Renal pelvis (tissue), 12 donors: ENCODE measurements at places on chromosomes 16 and 17. TPM values are rescaled to one million over a fixed set of nuclear protein-coding genes. Genes with fewer than 3 reads are reported as not detected.

The ACE gene
- polyA plus RNA-seq, result 11.7 TPM

The METRNL gene
- polyA plus RNA-seq, result 63.9 TPM

The RBFOX1 gene
- polyA plus RNA-seq, result 3.1 TPM

GRCh38 chr16:82782715-82783251 is 156.0 kb downstream of the CDH13 start:
- no peak for DNase-seq

DNA sequence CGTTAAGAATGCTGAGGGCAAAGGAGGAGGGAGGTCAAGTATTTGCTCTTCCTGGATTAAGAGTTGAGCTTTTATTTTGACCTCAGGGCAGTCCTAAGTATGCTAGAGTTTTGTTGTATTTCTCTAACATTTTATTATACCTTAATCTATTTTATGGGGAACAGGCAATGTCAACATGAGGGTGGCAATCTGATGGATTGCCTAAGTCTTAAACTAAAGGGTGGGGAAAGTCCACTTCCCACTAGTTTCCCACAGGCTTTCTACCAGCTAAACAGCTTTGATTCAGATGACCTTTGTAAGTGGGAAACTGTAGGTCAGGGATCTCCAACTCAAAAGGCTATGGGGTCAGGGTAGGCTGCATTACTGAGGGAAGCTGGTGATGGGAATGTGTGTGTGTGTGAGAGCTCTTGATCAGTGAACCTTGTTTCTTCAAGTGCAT is 24.9 kb downstream of the HSD17B2 start:
- no peak for DNase-seq

DNA sequence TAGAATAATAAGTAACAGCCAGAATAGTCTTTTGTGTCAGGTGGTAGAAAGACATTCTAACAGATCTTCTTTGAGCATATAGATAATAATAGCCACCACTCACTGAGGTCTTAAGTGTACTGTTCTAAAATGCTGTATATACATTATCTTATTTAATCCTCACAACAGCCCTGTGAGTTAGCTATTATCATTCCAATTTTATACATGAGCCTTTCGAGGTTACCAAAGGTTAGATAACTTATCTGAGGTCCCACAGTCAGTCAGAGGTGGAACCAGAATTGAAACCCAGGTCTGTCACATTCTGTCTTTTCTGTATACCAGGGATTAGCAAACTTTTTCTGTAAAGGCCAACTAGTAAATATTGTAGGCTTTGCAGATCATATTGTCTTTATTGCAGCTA is 23.2 kb downstream of the REXO5 start:
- DNase-seq, result no peak

DNA sequence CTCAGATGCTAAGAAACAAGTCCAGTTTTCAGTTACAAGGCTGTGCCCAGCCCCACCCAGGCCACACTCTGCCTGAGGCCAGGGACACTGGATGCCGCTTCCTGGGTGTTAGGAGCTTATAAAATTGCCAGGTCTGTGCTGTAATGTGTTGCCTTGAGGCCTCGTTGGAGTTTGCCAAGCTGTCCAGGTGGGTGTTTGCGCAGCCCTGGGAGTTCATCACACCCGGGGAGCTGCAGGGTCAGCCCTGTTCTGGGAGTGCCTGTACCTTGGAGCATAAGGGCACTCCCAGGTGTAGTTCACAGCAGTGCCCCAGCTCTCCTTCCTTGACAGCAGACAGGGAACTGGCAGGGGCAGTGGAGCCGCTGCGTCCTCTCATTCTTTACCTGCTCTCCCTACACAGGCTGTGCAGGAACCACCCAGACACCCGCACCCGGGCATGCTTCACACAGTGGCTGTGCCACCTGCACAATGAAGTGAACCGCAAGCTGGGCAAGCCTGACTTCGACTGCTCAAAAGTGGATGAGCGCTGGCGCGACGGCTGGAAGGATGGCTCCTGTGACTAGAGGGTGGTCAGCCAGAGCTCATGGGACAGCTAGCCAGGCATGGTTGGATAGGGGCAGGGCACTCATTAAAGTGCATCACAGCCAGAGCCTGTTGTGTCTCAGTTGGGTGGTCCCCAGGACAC is 1.6 kb downstream of the GFER start:
- DNase-seq, result no peak

DNA sequence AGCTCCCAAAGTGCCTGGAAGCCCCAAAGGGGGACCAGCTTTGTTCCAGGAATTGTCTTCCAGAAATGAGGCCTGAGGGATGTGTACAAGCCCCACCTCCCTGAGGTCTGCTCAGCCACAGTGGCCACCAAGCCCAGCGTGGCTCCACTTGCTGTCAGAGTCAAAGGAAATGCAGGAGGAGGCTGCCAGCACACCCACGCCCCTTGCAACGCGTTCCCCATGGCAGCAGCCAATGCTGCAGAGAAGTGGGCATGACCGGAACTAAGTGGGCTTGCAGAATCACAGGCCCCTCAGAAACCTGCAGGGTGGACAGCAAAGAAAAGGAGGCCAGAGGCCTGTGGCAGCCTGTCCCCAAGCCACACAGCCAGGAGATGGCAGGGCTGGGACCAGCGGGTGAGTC is 320.8 kb downstream of the FOXL1 start:
- no peak for DNase-seq

- DNase-seq, result no peak
These were observed 848 bp downstream of the CES3 start for GRCh38 chr16:66961914-66962313.

DNA sequence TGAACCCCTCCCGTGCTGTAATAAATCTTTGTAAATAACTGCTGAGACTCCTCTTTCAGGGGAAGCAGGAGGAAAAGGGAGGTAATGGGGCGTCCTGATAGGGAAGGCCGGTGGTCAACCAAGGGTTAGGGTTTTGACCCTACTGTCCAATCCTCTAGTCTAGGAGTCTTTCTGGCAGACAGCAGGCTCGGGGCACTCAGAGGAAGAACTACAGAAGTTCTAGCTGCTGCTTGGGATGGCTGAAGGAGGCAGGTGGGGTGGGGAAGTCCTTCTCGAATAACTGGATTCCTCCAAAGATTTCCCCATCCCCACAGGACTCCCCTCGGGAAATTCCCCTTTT is 387 bp upstream of the STARD3 start:
- DNase-seq, result no peak

- DNase-seq, result no peak
These were observed 14.6 kb downstream of the CRISPLD2 start for GRCh38 chr16:84834403-84834772.

GRCh38 chr16:16158741-16159374 is 64.4 kb downstream of the ABCC6 start:
- DNase-seq, result no peak

DNA sequence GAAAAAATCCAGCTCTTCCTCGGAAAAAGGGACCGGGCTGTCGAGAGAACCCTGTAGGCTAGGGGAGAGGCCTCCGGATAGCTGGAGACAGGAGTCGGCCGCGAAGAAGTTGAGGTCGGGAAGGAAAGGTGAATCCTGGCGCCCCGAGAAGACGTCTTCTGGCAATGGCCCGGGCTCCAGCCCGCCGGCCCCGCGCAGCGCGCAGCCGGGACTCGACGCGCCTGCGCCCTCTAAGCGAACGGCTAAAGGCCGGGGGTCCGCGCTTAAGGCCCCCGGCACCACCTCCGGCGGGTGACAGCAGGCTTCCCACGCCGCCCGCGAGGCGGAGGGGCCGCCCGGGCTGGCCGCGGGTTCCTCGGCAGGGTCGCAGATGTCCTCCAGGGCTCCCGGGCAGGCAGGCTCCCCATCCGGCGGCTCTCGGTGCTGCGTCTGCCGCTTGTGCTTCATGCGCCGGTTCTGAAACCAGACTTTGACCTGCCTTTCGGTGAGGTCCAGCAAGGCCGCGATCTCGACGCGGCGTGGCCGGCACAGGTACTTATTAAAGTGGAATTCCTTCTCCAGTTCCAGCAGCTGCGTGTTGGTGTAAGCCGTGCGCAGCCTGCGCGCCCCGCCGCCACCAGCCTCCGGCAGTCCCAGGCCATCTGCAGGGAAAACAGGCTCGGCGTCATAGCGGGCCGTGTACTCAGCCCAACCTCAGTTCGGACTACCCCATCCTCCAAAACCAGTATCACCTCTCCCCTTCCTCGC is 1.6 kb downstream of the HOXB2 start:
- no peak for DNase-seq

DNA sequence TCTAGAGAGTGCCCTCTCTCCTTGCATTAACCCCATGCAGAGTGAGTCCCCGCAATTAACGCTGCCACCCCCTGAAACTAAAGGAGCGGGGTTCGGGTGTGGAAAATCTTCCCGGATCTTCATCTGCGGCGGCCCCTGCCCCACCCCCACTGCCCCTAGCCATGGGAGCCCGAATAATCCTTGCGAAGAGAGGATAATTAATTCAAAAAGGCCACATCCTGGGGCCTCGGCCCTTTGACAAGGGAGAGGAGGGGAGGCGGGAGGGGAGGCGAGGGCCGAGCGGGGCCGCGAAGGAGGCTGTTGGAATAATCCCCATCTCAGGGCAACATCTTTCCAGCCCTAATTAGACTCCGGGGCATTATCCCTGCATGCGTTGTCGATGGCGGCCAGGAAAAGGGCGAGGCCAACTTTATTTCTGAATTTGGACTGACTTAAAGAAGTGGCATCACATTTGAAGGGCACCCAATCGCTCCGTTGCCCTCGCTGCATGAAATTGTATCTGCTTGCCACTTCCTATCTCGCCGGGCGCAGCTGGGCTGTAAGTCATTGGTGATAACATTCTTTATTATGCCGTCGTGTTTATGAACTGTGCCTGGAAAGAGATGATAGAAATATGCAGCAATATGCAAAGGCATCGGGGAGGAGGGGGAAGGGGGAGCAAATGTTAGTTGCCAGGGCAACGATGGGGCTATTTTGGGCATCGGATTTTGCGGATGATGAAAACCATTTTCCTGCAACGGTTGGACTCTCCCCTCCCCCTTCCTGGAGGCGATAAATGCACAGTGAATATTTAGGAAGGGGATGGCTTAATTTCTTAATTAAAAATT is 387.1 kb upstream of the TNRC6C start:
- DNase-seq, result no peak

- no peak for DNase-seq
These were observed 2.5 kb downstream of the CISD3 start for GRCh38 chr17:38732376-38733281.

DNA sequence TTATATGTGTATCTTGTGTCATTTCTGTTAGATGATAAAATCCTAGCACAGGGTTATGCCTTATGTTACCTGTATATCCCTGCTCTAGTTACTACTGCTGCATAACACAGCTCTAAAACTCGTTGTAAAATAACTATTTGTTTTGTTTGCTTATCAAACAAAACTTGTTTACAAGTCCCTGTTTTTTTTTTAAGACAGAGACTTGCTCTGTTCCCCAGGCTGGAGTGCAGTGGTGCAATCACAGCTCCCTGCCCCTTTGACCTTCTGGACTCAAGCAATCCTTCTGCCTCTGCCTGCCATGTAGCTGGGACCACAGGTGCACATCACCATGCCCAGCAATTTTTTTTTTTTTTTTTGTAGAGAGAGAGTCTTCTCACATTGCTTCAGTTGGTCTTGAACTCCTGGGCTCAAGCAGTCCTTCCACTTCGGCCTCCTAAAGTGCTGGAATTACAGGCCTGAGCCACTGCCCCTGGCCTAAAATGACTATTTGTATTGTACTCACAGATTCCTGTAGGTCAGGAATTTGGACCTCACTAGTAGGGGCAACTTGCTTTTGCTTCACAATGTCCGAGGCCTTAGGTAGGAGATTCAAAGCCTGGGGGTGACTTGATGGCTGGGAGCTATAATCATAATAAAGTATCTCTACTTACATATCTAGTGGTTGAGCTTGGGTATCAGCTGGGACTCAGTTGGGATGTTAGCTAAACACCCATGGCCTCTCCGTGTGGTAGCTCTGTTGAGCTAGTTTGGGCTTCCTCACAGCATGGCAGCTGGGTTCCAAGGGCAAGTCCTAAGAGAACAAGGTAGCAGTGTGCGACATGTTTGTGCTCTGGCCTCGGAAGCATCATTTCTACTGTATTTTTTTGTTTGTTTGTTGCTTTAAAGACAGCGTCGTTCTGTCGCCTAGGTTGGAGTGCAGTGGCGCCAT is 12.6 kb downstream of the DUSP14 start:
- DNase-seq, result no peak

GRCh38 chr17:75707079-75707571 is 14.1 kb upstream of the ITGB4 start:
- DNase-seq, result no peak

DNA sequence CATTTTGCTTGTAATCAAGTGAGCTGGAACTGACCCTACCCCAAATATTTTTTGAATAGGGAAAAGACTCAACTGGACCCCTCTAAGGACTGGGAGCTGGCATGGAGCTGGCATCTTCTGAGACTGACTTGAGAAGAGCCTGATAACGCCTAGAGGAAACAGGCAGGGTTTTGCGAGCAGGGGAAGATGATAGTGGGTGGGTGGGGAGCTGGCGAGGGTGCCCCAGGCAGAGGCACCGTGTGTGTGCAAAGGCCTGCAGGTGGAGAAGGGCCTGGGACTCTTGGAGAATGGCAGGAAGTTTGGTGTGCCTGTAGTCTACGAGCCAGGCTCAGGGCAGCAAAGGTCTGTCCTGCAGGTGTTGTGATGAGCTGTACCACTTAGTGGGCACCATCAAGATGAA is 4.1 kb downstream of the CRISPLD2 start:
- DNase-seq, result no peak

GRCh38 chr17:80328634-80329380 is 68.2 kb downstream of the RNF213 start:
- DNase-seq, result no peak

DNA sequence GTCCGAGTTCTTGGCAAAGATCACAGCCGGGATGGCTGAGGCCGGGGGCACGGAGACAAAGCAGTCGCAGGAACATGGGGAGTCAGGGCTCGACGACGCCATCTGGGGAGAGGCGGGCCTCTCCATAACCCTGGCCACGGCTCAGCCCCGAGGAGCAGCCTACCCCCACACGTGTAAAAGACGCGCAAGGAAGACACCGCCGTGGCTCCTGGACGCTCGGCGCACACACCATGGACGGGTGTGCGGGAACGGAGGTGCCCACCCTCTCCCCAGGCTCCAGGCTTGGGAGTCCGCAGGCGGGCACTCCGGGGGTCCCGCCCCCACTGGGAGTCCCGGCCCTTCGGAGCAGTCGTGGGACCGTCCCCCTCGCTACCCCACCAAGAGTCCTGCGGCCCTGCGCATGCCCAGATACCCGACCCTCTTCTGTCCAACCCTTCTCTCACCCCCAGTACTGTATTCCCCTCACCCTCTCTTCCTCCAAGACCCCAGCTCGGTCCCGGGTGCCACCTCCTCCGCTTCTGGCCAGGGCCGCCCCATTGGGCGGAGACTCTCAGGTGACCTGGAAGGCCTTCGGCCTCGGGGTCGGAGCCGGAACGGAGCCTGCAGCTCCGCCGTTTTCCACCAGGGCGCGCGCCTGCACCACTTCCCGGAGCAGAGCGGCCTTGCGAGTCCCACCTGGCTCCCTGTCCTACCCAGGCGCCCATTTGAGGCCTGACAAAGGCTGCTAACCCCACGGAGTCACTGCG is at the start of gene SCRN2:
SCRN2 (minus strand) TSS at position 532 of the 746 bp plus-strand sequence; CDS start at position 102, 430 bp downstream.
- DNase-seq, result peak; percentile 86

GRCh38 chr17:31548709-31549108 is 157.2 kb downstream of the RAB11FIP4 start:
- no peak for DNase-seq
